ENCODE measurements at places on chromosomes 6 and 20. TPM values are rescaled to one million over a fixed set of nuclear protein-coding genes. Genes with fewer than 3 reads are reported as not detected.

DNA sequence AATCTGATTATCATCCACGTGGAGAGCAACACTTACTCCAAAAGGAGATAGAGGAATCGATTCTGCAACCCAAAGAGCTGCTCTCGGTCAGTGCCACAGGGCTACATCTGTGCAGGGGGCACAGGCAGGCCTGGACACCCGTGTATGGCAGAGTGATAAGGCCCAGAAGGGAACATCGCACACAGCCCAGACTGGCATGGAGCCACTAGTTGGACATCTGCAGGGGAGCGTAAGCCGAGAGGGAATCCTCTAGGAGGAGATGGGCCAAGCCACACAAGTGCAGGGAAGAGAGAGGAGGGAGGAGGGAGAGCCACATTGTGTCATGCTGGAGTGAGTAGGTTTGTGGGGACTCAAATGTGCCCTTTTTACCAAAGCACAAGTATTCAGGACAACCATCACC lies 50.4 kb upstream of the ENTPD6 start:
- H3K4me3 ChIP-seq, result no peak overlapping the region
- DNase-seq, result no peak
- H3K27ac ChIP-seq, result no peak overlapping the region
- H3K4me1 ChIP-seq, result peaks cover 8% of the 10 kb centered on the region
- H3K36me3 ChIP-seq, result no peaks in the 10 kb centered on the region
- H3K27me3 ChIP-seq, result peaks cover 68% of the 10 kb centered on the region

DNA sequence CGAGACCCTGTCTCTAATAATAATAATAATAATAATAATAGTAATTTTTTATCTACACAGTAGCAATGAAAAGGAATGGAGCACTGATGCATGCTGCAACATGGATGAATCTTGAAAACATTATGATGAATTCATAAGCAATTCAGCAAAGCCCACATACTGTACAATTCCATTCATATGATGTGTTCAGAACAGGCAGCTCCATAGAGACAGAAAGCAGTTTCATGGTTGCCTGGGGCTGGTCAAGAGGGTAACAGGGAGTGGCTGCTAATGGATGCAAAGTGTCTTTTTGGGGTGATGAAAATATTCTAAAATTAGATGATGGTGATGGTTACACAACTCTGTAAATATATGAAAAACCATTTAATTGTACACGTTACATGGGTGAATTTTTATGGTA lies 43.6 kb downstream of the SLC24A3 start:
- H3K27ac ChIP-seq, result no peak overlapping the region
- H3K36me3 ChIP-seq, result no peaks in the 10 kb centered on the region
- no peak overlapping the region for H3K4me3 ChIP-seq
- no peak for DNase-seq

DNA sequence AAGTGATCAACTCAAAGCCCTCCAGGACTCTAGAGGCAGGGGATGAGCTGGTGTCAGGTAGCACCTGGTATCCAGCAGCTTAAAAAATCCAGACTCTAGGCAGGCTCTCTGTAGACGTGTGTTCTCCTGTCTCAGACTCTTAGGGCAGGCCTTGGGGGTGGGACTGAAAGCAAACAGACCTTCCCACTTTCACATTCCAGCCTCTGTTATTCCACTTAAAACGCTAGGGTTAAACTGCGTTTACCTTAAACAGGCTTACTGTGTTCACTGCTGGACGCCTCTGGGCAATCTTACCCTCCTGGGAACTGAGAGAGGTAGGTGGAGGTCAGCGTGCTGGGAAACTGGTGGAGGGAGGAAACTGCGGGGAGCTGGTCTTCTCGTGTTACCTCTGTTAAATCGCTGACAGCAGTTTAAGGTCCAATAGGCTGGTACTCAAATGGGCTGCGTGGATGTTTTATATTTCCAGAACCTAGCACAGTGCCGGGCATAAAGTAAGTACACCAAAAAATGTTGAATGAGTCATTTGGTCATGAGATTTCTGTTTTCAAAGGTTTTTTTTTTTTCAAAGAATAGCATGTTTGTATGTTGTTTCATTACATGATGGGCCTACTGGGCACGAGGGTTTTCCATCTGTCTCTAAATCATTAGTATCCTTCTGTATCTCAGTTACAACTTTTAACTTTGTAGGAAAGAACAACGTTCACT lies at the start of gene GCNT2:
Gene GCNT2 (plus strand): TSS at position 248 of the 705 bp plus-strand sequence. CDS start 7,561 bp downstream, outside the sequence.
- H3K36me3 ChIP-seq, result no peaks in the 10 kb centered on the region
- no peaks in the 10 kb centered on the region for H3K27me3 ChIP-seq
- H3K4me1 ChIP-seq, result no peaks in the 10 kb centered on the region
- H3K4me3 ChIP-seq, result peak within 1 kb of the TSS; percentile 80
- no peak within 1 kb of the TSS for H3K27ac ChIP-seq

- H3K36me3 ChIP-seq, result no peaks in the 10 kb centered on the region
- no peaks in the 10 kb centered on the region for H3K4me1 ChIP-seq
- peak overlapping the region; percentile 24 for H3K4me3 ChIP-seq
- H3K27me3 ChIP-seq, result no peaks in the 10 kb centered on the region
- H3K27ac ChIP-seq, result no peak overlapping the region
Observed at GRCh38 chr20:60078351-60079250, 120.4 kb downstream of the CDH26 start.

The WFDC2 gene
- not detected for polyA plus RNA-seq

The TTLL9 gene
- not detected for polyA plus RNA-seq

The GGT7 gene
- polyA plus RNA-seq, result 5.7 TPM

- no peak overlapping the region for H3K4me3 ChIP-seq
- no peak for DNase-seq
- H3K4me1 ChIP-seq, result no peaks in the 10 kb centered on the region
- H3K36me3 ChIP-seq, result no peaks in the 10 kb centered on the region
Observed at GRCh38 chr6:16939839-16940238, 162.0 kb upstream of the STMND1 start.

DNA sequence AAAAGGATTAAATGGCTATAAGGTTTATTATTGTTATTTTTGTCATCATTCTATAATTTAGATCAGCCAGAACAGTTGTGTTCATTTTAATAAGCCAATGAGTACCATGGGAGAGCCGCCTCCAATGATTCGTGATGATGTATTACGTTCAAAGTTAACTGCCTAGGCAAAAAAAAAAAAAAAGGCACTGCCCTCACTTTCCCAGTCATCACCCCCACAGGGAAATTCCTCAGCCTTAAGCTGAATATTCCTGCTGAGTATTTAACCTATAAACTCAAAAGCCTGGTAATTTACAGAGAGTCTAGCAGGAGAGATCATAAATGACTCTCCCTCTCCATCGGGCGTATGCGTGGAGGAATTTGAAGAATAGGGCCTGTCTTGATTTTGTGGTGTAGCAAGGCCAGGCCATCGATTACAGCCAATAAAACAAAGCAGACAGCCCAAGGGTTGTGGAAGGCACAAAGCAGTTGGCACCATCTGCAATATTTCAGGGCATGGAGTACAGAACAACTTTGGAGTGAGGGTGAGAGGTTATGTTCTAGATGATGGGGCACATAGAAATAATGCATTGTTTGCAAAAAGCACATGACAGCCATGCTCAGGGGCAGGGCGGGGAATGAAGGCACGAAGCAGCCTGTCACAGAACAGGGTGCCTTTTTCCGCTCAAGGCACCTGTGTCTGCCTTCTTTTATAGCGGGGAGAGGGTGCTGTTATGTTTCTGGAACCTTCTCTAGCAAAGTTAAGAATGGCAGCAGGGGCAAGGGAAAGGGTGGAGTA lies 138.2 kb upstream of the DTNBP1 start:
- no peak for DNase-seq
- no peak overlapping the region for H3K27ac ChIP-seq
- peaks cover 12% of the 10 kb centered on the region for H3K36me3 ChIP-seq
- no peak overlapping the region for H3K4me3 ChIP-seq

- DNase-seq, result no peak
- no peak overlapping the region for H3K4me3 ChIP-seq
- no peak overlapping the region for H3K27ac ChIP-seq
- no peaks in the 10 kb centered on the region for H3K27me3 ChIP-seq
- no peaks in the 10 kb centered on the region for H3K4me1 ChIP-seq
- H3K36me3 ChIP-seq, result no peaks in the 10 kb centered on the region
Observed at GRCh38 chr6:84796343-84796742, 31.9 kb upstream of the TBX18 start.

- no peak for DNase-seq
- no peaks in the 10 kb centered on the region for H3K4me1 ChIP-seq
- no peaks in the 10 kb centered on the region for H3K36me3 ChIP-seq
- H3K27ac ChIP-seq, result no peak overlapping the region
Observed at GRCh38 chr6:42341771-42342553, 109.8 kb downstream of the TRERF1 start.

GRCh38 chr20:63226042-63226943 lies 9.4 kb upstream of the BIRC7 start:
- DNase-seq, result no peak
- H3K4me1 ChIP-seq, result peaks cover 4% of the 10 kb centered on the region
- H3K36me3 ChIP-seq, result no peaks in the 10 kb centered on the region
- no peak overlapping the region for H3K4me3 ChIP-seq
- no peak overlapping the region for H3K27ac ChIP-seq
- H3K27me3 ChIP-seq, result peaks cover 57% of the 10 kb centered on the region

DNA sequence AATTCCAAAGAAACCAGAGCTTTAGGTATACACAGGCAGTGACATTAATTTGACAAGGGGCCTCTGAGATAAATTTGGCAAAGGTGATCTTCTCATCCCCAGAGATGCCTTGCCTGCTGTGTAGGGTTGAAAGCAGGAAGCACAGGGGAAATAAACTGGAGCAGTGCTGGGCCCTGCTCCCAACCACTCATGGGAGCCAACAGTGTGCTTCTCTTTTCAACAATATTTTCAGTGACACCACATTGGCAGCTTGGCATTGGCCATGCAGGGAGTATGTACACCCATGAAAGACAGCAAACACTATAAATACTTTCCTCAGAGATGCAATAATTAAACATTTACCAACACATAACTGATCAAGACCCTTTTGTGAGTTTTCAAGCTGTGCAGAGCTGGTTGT lies 90.7 kb upstream of the F13A1 start:
- no peak for DNase-seq
- peaks cover 33% of the 10 kb centered on the region for H3K27me3 ChIP-seq
- no peaks in the 10 kb centered on the region for H3K36me3 ChIP-seq

The PSMB9 gene
- 347 TPM for polyA plus RNA-seq

- peaks cover 21% of the 10 kb centered on the region for H3K27me3 ChIP-seq
- no peak for DNase-seq
- no peaks in the 10 kb centered on the region for H3K36me3 ChIP-seq
Observed at GRCh38 chr6:139981768-139982181, 607.3 kb upstream of the CITED2 start.

The TRIM15 gene
- polyA plus RNA-seq, result not detected

DNA sequence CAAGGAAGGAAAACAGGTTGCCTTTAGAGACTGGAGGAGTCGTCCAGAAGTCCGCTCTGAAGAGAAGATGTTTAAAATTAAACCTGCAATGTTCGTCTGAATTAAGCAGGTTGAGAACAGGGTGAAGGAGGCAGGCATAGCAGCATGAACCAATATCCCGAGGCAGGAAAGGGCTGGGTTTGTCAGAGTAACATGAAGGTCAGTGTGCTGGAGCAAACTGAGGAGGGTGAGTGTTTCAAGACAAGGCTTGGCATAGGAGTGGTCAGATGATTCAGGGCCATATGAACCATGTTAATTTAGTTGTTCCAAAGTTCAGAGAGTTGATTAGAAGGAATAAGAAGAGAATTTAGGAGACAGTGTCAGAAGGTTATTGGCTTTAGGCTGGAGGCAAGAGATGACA lies 93.3 kb downstream of the UTRN start:
- H3K4me1 ChIP-seq, result peaks cover 28% of the 10 kb centered on the region
- H3K27me3 ChIP-seq, result no peaks in the 10 kb centered on the region
- DNase-seq, result no peak
- peaks cover 17% of the 10 kb centered on the region for H3K36me3 ChIP-seq
- peak overlapping the region; percentile 75 for H3K27ac ChIP-seq
- H3K4me3 ChIP-seq, result no peak overlapping the region

The RWDD1 gene
- 61.6 TPM for polyA plus RNA-seq

The HTR1B gene
- not detected for polyA plus RNA-seq

DNA sequence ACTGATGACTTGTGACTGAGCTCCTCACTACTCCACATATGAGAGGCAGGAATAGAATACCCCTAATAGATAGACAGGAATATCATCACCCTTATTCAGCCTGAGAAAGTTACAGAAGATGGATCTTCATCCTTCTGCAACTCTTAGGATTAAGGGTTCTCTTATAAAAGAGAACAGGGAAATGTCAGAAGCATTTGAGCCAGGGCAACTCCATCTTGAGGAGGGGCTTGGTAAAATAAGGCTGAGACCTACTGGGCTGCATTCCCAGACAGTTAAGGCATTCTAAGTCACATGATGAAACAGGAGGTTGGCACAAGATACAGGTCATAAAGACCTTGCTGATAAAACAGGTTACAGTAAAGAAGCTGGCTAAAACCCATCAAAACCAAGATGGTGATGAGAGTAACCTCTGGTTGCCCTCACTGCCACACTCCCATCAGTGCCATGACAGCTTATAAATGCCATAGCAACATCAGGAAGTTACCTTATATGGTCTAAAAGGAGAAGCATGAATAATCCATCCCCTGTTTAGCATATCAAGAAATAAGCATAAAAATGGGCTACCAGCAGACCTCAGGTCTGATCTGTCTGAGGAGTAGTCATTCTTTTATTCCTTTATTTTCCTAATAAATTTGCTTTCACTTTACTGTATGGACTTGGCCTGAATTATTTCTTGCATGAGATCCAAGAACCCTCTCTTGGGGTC lies 97.9 kb downstream of the PLG start:
- H3K27me3 ChIP-seq, result no peaks in the 10 kb centered on the region
- no peaks in the 10 kb centered on the region for H3K36me3 ChIP-seq
- no peaks in the 10 kb centered on the region for H3K4me1 ChIP-seq
- DNase-seq, result no peak
- H3K27ac ChIP-seq, result no peak overlapping the region

The CYP39A1 gene
- not detected for polyA plus RNA-seq

DNA sequence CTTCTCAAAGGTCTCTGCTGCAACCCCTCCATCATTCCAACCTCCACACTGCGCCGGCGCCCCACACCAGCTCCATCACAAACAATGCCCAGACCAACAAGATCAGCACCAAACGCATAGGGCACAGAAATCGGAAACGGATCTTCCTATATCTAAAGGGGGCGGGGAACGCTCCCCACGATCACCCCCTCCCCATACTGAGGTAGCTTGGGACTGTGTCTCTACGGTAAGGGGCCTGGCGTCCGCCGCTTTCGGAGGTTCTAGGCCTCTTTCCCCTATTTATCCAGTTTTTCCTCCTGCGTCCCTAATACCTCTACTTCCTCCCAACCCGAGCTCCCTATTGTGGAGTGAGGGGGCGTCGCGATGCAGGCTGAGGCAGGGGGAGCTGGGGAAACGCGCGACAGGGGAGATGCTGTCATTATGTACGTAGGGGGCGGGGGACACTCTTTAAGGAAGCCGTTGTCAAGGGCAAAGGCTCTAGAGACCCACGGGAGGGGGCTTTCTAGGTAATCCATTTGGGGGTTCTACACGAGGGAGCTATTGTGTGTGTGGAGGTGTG lies 909 bp downstream of the DNAAF9 start:
- H3K36me3 ChIP-seq, result no peaks in the 10 kb centered on the region
- H3K27ac ChIP-seq, result peak overlapping the region; percentile 97

Data from naive B cell (primary cell).